RPMI7951 (cell line): ENCODE measurements at places on chromosomes 6 and 20.
A peak's percentile ranks its signal among the peaks of the same experiment; 100 is the strongest.

GRCh38 chr6:24910331-24910960 lies 25.3 kb downstream of the RIPOR2 start:
- no peak for DNase-seq

- DNase-seq = peak; percentile 75
Measured at GRCh38 chr6:13711324-13711732, 307 bp downstream of the RANBP9 start.

GRCh38 chr6:138467901-138468300 lies 31.4 kb downstream of the NHSL1 start:
- peak; percentile 43 for DNase-seq

DNA sequence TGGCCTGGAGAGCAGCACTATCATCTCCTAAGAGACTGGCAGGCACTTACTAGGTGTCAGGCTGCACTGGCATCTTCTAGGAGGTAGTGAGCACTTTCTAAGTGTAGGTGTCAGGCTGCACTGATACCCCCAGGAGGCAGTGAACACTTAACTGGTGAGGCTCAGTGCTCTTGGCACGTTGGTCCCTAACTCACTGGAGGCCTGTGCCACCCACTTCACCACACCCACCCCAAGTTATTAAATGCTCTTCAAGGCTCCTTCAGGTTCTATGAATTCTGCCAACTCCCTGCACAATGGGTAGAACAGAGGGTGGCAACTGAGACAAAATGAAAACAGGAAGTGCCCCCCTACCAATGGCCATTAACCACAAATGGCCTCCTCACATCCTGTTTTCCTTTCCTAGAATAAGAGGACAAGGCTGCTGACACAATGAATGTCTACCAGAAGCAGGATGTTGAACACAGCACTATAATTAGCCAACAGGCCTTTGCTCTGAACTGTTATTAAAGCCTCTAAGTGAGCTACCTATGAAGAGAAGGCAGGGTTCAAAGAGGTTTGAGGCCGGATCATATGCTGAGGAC lies 29.4 kb downstream of the NCOA5 start:
- no peak for DNase-seq

DNA sequence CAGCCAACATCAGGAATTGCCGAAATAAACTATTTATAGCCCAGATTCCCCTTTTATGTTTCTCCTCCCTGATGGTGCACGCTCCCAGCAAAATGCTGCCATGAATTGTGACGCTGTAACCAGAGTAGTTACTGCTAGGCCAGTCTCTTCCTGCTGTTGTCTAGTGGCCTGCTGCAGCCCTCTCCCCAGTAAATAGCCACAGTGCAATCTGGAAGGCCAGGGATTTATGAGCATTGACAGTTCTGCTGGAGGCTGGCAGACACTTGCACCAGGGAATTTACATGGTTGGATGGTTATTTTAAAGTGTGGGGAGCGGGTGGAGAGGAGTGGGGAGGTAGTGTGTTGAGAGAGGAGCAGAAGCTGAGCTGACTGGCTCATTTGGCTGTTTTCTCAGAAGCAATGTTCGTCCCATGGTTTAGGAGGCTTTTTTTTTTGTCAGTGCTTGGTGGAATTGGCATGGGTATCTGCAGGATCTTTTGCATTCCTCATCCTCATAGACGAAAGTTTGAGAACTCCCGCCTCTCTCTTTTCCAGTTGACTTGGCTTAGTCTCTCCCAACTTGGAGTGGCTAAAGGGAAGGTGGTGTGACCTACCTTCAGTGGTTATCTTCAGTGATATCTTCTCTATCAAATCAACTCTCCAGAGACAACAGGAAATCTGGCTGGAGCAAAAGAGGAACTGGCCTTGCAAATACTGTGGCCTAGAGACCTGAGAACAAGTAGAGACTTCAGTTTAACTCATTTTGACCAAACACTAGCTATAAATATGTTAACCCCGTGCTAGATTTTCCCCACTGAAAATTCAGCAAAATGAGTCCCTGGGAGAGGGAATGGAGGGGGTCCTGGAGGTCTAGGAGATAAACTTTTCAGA lies 99.3 kb upstream of the VSTM2L start:
- no peak for DNase-seq

DNA sequence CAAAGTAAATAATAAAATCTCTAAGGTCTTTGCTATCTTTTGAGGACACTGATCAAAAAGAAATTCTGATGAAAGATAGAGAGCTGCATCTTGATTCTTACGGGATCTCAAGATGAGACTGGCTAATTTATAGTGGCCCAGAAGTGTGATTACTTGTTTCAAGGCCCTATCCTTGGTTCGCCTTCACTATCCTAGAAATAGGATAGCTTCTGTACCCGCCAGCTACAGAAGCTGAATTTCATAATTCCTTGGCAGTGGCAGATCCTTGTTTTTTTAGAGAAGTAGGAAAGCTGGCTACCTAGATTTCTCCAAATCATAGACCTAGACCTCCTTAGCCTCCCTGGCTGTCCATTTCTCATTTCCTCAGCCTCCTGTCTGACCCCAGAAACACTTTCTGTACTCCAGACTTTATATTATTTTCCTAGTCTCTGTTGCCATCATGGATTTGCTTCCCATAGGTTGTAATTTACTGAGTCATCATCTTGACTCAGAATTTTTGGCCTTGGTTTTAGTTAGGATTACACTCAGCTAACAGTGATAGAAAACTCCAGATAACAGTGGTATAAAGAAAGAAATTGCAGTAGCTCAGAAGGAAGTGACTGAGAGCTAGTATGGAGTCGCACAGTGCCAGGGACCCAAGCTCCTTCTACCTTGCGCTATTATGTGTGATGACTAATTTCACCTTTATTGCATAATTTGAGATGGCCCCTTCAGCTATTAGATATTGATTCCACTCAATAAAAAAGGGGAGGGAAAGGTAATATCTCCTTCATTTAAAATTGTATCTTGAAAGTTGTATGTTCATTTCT lies 27.7 kb downstream of the PHF3 start:
- peak; percentile 71 for DNase-seq

DNA sequence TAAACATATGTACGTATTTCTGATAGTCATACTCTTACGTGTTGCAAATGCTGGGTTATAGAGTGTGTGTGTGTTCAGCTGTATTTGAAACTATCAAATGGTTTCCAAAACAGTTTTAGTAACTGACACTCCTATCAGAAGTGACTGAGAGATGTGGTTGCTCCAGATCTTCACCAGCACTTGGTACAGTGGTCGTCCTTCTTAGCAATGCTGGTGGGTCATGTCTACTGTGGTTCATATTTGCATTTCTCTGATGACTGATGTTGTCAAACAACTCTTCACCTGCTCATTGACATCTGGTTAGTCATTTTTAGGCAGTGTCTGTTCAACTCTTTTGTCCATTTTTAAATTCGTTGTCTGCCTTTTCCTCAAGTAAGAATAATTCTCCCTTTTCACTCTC lies 259.3 kb downstream of the KIF16B start:
- no peak for DNase-seq

DNA sequence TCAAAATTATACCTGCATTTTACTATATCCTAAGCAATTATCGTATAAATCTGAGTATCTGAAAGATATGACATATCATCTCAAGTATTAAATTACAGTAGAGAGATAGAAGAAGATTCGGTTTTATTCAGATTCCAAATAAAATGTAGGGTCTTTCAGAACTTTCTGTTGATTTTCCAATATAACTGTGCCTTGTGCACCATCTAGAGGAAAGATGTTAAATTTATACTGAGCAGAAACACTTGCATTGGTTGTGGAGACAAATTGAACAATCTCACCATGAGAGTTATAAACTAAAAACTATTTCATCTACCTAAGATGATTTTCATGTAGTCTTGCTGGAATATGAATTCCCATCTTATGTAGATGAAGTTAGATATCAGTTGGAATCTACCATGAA lies 26.8 kb upstream of the HSF2 start:
- DNase-seq = peak; percentile 3

GRCh38 chr6:48714699-48715098 lies 603.7 kb upstream of the PTCHD4 start:
- DNase-seq = no peak

DNA sequence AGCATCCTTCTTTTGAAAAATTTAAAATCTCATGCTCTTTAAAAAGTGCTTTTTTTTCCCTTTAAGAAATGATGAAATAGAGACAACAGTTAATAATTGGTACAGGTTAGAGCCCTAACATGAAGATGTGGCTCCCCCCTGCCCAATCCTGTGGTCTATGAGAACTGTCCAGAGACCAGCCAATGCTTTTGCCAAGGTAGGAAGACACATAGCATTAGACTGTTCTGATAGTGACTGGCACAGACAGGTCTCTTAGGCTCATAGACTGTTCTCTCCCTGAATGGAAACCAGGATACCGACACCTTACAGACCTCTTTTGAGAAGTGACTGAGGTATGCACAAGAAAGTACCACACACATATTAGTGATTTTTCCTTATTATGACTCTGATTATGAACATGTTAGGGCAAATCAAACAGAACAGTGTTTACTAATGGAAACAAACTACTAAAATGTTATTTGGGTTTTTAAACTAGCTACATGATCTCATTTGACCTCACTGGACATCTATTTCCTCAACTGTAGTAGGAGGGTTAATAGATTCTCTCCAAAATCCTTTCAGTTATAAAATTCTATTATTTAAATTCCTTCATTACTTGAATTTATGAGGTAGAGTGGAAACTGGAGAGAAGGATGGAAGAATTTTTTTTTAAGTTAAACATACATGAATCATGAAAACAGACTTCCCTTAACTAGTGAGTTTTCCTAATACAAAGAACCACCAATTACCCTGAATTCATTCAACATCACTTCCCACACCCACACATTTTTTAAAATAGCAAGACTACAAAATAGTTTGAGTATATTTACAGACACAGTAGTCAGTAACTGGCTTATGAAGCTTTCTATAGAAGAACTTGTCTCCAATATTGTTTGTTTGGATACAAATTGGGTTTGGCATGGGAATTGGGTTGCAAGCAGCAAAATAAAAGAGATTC lies 120.4 kb downstream of the OGFRL1 start:
- DNase-seq = no peak

GRCh38 chr20:5074232-5074674 lies 45.5 kb downstream of the PCNA start:
- no peak for DNase-seq

DNA sequence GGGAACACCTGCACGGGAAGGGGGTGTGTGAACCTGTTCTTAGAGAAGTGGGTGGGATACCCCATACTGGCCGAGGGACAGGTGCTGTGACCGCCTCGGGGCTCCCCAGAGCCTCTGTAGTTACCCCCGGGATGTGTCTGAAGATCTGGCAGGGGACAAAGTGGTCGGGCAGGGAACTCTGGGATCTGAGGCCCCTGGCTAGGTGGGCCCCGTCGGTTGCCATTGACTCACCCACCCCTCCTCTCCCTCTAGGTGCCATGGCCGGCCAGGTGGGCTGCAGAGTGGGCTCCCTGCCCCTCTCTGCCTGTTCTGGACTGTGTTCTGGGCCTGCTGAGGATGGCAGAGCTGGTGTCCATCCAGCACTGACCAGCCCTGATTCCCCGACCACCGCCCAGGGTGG lies 4.3 kb downstream of the BIRC7 start:
- no peak for DNase-seq

DNA sequence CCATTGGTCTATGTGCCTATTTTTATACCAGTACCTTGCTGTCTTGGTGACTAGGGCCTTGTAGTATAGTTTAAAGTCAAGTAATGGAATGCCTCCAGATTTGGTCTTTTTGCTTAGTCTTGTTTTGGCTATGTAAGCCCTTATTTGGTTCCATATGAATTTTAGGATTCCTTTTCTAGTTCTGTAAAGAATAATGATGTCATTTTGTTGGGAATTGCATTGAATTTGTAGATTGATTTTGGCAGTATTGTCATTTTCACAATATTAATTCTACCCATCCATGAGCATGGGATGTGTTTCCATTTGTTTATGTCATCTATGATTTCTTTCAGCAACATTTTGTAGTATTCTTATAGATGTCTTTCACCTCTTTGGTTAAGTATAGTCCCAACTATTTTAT lies 96.4 kb upstream of the PAK5 start:
- DNase-seq = no peak

GRCh38 chr6:5667737-5668136 lies 339.0 kb downstream of the NRN1 start:
- DNase-seq = no peak

- no peak for DNase-seq
Measured at GRCh38 chr6:130206479-130206878, 16.3 kb downstream of the SAMD3 start.

DNA sequence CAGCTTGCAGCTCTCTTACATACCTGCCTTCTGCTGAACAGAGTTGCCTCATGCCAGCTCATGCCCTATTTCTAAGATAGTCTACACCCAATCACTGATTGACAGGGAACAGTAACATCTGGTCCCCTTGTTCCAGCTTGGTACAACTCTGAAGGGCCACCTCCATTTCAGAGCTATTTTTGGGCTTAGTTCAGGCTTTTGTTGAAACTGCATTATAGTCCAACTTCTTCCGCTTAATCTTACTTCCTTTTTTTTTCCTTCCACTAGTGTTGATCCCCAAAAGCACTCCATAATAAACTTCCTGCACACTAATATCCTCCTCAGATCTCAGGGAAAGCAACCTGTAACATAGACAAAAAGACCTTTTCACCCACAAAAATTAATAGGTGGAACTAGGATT lies 65.7 kb upstream of the TNFRSF21 start:
- DNase-seq = no peak

- DNase-seq = no peak
Measured at GRCh38 chr6:38495518-38495917, 144.2 kb downstream of the BTBD9 start.

DNA sequence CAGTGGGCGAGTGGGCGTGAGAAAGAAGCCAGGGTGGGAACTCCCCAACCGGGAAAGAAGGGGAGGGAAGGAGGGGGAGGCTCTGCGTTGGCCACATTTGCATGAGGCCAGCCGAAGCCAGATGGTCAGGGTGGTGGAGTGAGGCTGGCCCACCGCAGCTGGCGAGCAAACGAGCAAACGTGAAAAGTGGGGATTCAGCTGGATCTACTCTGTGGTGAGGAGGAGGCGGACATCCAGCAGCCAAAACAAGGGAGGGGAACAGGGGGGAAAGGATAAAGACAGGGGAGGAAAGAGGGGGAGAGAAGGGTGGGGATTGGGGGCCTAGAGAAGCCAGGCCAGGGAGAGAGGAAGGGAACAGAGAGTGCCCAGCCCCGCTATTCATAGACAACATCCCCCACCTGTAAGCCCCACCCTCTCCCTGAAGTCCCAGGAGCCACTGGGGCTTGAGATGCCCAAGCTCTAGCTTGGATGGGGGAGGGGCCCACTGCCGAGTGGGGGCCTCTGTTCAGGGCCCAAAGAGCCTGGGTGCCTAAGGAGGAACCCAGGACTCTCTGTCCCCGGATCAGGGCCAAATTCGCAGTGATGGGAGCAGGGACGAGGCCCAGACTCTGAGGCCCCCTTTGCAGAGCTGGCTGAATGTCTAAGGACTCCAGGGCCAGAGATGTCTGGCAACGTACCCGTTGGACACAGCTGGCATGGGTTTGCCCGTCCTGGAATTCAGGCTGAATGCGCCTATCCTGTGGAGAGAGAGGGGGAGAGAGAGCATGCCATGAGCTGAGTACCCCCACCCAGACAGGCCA lies 45.1 kb downstream of the CPNE5 start:
- no peak for DNase-seq
